CD4-positive, alpha-beta T cell treated with Interleukin-17A for 4 hours (primary cell): ENCODE measurements at places on chromosomes 11 and 22.
A peak's percentile ranks its signal among the peaks of the same experiment; 100 is the strongest.

DNA sequence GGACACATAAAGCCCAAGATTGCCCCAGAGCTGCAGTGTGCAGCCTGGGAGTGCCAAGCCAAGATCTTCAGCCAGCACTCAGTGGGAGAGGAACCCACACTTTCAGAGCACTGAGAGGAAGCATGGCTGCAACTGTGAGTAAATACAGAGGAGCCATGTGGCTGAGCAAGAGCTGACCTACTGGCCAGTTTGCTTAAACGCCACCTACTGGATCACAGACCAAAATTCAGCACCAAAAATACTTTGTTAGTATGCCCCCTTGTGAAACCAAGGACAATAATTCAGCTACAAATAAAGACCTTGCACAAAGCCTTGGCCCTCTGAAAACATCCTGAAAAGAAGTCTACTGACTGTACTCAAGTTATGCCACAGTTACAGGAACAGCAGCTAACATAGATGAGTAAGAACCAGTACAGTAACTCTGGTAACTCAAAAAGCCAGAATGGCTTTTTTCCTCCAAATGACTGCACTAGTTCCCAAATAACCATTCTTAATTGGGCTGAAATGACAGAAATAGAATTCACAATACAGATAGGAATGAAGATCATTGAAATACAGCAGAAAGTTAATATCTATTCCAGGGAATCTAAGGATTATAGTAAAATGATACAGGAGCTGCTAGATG lies 10.1 kb upstream of the OR4A15 start:
- DNase-seq = no peak

- no peak for DNase-seq
Measured at GRCh38 chr22:30873086-30873650, 95.4 kb downstream of the MORC2 start.

- no peak for DNase-seq
Measured at GRCh38 chr11:61811831-61812230, 5.0 kb downstream of the FADS1 start.

- DNase-seq = no peak
Measured at GRCh38 chr22:29171721-29172120, 34.0 kb upstream of the EMID1 start.

DNA sequence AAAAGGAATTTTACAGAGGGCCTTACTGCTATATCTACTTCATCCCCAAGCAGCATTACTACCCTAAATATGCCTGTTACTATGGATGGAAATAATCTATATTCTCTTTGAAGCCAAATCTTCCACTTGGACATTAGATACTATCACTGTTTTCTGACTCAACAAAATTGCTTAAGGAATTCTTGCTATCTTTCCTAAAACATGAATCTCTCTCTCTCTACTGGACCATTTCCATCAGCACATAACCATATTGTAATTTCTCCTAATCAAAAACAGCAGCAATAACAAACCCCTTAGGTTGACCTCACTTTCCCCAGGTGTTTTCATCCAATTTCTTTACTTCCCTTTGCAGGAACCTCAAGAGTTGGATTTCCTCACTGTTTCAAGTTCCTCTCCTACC lies 67.9 kb upstream of the BLID start:
- no peak for DNase-seq

GRCh38 chr11:102451681-102452460 lies 694 bp downstream of the TMEM123 start:
- peak; percentile 85 for DNase-seq

DNA sequence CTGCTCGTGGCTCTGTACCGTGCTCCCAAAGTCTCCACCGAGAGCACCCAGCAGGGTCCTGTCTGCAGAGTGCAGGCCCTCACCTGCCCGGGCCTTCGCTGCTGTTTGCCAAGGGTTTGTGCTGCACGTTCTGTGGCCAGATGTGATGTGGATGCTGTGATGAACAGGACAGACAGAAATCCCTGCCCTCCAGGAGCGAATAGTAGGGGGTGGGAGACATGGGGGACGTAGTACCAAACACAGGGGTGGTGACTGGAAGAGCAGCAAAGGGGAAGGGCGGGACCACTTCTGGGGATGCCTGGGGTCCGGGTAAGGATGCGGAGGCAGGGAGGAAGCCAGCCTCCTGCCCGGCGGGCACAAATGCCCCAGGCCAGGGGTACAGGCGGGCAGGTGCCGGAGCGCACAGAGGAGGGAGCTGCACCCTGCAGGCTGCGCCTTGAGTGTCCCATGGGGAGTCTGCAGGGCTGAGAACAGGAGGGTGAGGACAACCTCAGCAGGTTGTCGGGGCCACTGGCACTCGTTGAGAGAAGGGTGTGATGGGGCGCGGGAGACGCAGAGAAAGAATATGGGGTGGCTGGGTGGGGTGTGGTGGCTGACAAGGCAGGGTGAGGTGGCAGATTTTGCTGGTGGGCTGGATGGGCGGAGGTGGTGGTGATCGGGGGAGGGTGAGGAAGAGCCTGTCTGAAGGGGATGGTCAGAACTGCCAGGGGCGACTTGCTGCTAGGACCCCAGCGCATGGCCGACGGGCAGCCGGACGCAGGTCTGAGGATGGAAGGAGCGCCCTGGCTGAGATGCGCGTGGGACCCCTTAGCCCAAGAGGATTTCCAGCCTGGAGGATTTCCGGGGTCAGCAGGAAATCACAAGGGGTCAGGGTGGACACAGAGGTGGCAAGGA lies 16.3 kb upstream of the CTSD start:
- no peak for DNase-seq

GRCh38 chr11:122772945-122773344 lies 65.4 kb upstream of the CRTAM start:
- no peak for DNase-seq

DNA sequence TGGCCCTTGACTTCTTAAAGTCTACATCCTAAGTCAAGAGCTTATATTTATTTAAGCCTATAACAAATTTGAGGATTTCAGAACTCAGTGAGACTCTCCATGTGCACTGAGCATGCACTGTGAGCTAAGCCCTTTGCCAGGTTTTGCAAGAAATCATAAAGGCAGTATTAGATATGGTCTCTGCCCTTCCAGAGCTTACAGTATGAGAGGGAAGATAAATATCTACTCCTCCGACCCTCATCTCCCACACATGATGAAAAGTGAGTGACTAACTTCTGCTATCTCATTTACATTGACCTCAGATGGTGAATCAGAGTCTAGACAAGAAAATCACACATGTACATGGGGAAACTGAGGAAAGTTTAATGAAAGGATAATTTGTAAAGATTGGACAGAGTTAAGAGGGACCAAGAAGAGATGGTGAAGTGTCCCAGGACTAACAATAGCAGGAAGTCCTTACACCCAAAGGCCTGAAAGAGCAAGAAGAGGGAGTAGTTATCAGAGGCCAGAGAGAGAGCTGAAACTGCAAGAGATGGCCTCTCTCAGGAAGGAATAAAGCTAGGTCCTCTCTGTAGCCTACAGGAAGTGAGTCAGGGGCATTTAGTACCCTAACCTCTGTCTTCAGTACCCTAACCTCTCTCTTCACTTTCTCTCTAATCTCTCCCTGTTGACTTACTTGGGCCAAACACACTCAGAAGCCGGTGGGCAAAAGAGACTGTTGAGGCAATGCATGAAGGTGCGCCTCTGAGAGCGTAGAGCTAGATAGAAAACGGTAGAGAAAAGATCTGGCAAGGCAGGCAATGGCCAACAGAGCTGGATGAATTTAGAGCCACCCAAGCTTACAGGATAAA lies 23.0 kb upstream of the BLID start:
- DNase-seq = no peak

GRCh38 chr22:37551981-37552380 lies 8.3 kb upstream of the CDC42EP1 start:
- no peak for DNase-seq

- DNase-seq = no peak
Measured at GRCh38 chr22:17753401-17753989, 20.8 kb downstream of the BID start.

DNA sequence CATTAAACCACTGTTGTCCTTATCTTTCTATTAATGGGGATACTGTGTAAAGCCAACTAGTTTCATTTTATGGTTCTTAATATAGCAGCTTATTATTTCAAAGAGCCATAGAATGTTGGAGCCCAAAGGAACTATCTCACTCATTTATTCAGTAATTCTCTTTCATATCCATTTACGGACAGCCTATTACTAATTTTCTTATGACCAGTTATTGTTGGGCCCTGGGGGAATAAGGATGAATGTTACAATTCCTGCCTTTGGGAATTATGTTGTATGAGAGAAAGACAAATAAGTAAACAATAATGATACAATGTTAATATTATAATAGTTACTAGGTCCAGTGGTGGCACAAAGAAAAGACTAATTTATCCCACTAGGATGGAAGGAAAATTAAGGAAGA lies 52.4 kb downstream of the AAMDC start:
- DNase-seq = no peak

GRCh38 chr11:59918987-59919589 lies 19.1 kb upstream of the OOSP1 start:
- peak; percentile 13 for DNase-seq

DNA sequence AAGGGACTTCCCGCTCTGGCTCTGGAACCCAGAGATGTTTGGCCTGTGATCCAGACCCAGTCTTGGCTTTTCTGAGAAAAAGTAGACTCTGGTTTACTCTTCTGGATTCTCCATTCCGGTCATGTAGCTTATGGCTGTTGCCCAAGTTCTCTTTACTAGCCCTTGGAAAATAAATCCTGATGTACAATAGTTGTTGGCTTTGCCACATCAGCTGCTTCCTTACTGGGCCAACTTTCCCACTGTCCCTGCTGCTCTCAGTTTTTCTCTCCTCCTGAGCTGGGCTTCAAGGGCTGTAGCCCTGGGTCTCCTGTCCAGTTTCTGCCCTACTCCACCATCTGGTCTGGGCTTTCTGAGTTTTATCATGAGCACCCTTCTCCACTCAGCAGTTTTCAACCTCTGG lies 12.5 kb downstream of the PATZ1 start:
- no peak for DNase-seq

GRCh38 chr11:1888811-1889210 lies 2.9 kb downstream of the PRR33 start:
- DNase-seq = no peak

- no peak for DNase-seq
Measured at GRCh38 chr11:112541140-112542046, 280.7 kb upstream of the PLET1 start.

DNA sequence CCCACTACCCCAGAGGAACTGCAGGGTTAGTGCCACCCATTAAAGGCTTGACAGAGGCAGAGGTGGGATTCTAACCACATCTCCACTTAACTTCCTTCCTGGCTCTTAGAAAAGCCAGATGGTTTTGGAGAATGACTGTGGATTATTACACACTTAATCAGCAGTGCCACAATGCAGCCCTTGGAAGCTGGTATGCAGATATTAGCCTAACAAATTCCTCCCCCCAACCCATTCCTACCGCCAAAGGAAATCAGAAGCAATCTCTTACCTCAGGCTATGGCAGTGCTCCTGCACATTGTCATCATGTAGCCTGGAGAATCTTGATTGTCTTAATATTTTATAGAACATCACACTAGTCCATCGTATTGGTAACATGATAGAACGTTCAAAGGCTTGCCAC lies 23.2 kb upstream of the NRGN start:
- DNase-seq = no peak

DNA sequence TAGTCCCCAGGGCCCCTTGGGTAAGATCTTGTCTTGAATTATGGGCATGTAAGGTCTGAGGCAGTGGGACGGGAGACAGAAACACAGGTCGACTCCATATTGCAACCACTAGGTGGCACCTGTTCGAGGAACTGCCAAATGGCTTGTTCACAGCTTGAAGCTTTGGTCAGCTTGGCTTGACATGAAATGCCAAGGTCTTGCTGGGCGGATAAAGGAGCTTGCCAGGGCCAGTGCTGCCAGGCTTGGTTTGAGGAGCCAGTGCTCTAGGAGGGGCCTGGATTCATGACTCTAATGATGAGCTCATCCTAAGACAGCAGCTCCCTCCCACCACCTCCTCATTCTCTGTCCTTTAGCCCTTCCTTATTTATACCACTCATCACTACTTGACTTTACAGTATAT lies 11.9 kb upstream of the NRIP3 start:
- peak; percentile 67 for DNase-seq

- no peak for DNase-seq
Measured at GRCh38 chr22:23064381-23065068, 5.8 kb upstream of the GNAZ start.

DNA sequence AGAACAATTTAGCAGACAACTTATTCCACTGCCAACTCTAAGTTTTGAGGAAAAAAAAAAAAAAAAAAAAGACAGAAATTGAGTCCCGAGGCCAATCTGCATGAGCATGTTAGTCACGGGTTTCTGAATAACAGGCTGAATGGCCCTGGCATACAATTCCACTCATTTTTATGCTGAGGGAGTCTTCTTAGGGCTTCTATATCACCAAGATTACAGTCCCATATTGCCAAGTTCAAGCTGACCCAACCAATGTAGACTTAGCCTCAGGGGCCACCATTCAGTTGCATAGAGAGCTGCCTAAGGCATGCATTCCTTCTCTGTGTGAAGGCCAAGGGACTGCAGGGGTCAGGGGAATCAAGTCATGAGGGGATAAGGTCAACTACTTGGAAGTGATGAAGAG lies 27.5 kb downstream of the KIRREL3 start:
- no peak for DNase-seq

DNA sequence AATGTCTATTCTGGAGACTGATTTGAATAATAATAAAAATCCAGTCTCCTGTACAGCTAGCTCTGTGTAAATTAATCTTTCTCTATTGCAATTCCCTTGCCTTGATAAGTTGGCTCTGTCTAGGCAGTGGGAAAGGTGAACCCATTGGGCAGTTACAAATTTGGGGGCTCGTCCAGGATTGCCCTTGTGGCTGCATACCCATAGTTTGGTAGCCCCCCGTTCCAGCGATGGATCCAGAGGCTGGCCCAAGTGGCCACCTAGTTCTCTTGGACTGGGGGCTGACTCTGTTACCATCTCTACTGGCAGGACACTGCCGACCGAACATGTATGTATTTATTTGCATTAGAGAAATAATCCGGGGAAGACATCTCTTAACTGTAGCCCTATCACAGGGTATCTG lies 326.2 kb upstream of the PDGFD start:
- DNase-seq = no peak

DNA sequence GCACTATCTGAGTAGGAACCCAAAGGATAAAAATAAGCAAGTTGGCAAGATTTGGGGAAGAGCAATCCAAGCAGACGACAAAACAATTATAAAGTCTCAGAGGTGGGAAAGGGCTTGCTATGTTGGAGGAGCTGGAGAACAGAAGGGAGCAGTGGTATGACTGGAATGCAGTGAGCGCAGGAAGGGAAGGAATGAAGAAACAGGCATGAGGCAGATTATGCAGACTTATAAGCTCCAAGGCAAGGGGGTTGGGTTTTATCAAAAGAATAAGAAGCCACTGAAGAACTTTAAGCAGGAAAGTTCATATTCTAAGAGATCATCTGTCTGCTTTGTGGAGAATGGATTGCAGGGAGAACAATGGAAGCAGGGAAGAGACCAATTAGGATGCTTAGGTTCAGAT lies 31.7 kb downstream of the PGM2L1 start:
- no peak for DNase-seq
